Fibroblast of gingiva (primary cell): ENCODE measurements at places on chromosomes 6 and 20.

GRCh38 chr6:34301408-34301807, 52.6 kb upstream of the SMIM29 start:
- DNase-seq = peak; percentile 70

DNA sequence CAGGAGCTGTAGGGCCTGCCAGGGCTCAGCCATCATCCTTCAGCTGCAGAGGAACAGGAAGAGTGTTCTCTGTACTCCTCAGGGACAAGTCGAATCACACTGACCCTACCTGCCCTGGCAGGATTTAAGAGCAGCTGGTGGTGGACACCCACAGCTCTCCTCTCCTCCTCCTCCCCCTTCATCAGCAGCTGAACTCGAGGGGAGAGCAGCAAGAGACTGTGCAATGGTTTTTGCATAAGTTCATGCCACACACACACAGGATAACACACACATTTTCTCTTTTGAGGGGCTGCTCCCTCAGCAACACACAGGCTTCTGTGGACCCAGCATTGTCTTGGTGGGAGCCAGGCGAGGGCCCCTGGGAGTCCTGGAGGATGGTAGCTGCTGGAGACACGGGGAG, at the start of gene CST11:
Gene CST11, minus strand, starts transcription at position 101 of the 400 bp plus-strand sequence. Its CDS starts 65 bp downstream, at position 36.
- DNase-seq = no peak

DNA sequence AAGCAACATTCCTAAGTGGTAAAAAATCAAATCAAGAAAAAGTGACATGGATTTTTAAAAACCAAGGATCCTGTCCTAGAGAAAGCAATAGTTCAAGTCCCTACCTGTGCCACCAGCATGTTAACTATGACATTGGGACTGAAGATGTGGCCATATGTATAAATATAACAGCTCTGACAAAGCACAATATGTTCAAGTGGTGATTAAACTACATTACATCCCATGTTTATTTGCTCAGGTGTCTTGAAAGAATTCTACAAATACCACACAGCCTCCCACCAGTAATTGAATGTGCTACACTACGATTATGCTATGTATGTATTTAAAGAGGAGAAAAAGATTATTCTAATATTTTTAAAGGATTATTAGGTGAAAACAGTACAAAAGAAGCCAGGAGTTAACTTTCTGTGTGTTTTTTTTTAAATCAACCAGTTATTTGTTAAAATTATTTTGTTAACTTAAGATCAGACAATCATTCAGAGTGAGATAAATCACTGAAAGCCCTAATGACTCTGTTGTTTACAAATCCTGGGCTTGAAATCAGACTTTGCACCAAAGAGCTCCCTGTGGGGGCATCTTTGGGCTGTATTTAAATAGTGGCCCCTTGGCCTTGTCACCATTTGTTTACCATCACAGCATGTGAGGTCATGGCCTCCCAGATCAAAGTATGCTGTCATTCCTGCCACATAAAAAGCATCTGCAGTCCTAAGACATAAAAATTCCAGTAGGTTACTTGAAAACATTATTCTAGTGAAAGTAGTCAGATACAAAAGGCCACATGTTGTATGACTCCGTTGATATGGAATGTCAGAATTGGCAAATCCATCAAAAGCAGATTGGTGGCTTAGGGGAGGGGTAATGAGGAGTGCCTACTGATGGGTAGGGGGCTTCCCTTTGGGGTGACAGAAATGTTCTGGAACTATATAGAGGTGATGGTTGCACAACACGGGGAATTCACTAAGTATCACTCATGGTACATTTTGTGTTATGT, 17.1 kb downstream of the TTLL2 start:
- DNase-seq = no peak

- DNase-seq = peak; percentile 50
Measured at GRCh38 chr6:159594750-159595117, 98.3 kb downstream of the SOD2 start.

DNA sequence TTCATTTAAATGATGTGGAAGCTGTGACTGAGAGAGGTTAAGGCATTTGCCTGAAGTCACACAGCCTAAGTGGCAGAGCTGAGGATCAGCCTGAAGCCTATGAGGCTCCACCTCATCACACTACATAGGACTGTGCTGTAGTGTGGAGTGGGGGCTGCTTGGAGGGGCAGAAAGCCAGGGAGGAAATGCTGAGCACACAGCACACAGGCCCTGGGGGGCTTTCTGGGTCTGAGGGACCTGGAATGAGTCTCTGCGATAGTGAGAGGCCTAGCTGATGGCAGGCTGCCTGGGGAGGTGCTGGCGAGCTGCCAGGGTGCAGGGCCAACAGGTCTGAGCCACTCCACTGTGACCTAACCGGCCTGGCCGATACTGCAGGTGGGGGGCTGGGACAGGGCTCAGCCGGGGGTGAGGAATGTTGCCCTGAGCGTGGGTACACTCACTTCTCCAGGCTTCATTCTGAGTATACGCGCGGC, 2.2 kb upstream of the ARHGAP40 start:
- DNase-seq = no peak

DNA sequence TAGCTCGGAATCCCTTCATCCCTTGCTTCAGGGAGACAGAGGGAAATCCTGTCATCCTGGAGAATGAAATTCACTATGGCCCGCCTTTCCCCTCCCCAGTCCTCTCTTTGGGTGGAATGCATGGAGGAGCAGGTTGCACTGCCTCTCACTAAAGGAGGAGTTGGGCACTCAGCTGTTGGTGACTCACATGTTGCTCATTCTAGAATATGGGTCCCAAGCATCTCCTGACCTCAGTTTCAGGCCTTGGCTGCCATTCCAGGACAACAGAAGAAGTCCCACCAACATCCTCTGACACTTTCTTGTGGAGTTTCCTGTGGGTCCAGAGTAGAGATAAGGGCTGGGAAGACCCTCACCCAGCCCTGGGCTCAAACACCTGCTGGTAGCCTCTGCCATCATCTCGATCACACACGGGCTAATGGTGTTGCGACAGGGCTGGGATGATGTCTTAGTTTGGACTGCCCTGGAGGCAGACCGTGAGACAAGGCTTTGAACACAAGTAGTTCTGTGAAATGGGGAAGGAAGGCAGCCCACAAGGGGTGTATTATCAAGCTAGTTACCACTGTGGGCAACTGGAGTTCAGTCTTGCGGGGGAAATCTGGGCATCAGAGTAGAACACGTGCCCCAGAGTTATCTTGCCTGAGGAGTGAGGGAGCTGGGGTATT, 52.4 kb upstream of the RNF24 start:
- peak; percentile 44 for DNase-seq
